ENCODE measurements at places on chromosomes 7 and 10.

DNA sequence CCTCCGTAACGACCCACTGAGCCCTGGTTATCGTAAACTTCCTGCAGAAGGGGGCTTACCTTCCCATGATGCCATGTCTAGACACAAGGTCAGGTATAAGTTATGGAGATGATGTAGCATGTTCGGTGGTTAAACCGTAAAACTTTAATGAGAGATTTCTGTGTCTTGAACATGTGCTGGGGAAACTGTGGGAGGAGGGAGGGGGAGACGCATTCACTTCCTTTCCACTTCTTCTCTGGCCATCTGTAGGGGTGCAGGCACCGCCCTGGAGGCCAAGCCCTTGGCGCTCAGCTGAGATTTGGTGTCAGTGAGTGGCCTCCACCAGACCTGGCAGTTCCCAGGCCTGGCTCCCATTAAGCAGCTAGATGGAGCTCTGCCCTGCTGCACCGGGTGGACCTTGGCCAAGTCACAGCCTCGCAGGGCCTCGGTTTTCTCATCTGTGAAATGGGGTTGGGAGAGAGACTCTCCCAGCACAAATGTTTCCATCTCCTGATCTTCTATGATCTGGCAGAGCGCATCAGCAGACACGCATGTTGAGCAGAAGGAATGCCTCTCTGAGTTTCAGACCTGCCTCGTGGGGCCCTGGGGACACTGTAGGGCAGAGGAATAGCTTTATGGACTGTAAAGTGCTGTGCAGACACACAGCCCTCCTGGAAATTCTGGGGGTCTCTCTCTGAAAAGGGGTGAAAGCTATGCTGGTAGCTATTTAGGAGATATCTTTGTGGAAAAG lies 106.0 kb downstream of the COL26A1 start:
- no peak for DNase-seq

DNA sequence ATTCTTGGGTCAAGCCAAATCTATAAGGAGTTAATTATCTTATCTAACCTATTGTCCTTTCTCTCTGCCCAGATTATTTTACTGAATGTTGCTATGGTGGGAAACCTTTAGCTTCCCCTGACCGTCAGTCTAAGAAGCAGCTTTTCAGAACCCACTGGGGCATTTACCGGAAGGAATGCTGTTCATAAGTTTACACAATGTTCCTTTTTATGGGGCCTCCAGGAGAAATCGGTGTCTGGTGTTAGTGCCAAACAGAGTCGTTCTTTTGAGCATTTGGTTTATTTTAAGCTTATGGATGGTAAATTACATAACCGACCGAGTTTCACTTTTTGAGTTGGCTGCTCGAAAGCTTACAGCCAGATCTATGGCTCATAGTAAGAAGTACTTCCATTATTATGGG lies 111.9 kb downstream of the CACNB2 start:
- DNase-seq = no peak

DNA sequence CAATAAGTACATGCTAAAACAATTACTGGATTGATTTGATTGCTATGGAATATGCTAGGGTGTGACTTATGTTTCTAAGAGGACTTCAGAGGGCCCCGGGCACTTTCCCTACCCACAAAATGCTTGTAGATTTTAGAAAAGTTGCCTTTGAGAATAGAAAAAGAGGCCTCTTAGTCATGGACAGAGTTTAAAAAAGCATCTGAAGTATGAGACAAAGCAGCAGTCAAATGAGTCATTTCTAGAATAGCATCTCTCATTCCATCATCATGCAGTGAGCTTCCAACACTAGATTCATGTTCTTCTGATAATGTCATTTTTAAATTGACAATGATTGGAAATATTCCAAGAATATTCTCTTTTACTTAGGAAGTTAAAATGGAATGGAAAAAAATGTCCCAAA lies 675.1 kb upstream of the PCDH15 start:
- DNase-seq = no peak

- no peak for DNase-seq
These were observed 39.0 kb downstream of the ADK start for GRCh38 chr10:74189999-74190421.

GRCh38 chr7:36965625-36966024 lies 241.3 kb upstream of the AOAH start:
- no peak for DNase-seq
